ENCODE measurements at places on chromosomes 12 and 14.

DNA sequence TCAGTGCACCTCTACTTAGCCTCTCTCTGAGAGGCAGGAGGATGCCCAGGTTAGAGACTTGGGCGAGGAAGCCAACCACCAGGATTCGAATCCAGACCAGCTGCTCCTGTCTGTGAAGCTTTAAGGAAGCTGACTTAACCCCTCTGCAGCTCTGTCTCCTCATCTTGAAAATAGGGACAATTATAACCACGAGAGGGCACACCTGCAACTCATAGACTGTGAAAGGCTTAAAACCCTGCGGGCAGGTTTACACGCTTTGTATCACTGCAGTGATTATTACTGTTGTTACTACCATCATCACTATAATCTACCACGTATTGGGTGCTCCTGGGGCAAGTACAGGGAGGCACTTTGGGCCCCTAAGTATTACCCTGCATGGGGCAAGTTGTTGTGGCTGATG is 379.8 kb downstream of the VRK1 start:
- DNase-seq, result no peak

- DNase-seq, result no peak
Measured at GRCh38 chr14:83071888-83072501, 1538.3 kb upstream of the SEL1L start.

- DNase-seq, result peak; percentile 11
Measured at GRCh38 chr12:119659289-119659897, 8.5 kb upstream of the PRKAB1 start.

DNA sequence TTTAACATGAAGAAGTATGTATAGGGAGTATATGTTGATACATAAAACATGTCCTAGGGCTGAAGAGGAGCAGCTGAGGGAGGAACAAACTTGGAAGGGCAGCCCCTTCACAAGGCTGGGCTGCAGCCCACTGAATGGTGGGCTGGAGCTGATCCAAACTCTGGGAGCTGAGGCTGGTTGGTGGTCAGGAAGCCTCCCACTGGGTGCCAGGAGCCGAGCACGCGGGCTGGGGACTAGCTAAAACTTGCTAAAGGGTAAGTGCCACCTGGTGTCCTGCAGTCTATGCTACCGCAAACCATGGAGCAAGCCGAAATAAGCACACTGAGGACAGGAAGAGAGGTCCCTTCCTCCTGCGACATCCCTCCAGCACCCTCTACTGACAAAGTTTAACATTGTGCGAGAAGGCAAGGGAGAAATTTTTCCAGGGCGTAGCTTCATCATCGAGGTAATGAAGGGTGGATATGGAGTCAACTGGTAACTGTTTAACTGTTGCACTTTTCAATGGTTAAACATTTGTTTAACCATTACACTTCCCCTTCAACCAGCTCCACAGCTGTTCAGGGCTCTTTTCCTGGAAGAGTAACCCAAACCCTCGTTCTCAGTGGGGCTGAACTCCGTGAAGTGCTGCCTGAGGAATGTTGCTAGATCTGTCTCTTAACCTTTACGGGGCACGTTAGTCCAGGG is 42.2 kb downstream of the EGLN3 start:
- DNase-seq, result no peak

GRCh38 chr14:82755923-82756322 is 1222.3 kb upstream of the SEL1L start:
- no peak for DNase-seq

- no peak for DNase-seq
Measured at GRCh38 chr12:50117057-50117622, 5.1 kb downstream of the COX14 start.

DNA sequence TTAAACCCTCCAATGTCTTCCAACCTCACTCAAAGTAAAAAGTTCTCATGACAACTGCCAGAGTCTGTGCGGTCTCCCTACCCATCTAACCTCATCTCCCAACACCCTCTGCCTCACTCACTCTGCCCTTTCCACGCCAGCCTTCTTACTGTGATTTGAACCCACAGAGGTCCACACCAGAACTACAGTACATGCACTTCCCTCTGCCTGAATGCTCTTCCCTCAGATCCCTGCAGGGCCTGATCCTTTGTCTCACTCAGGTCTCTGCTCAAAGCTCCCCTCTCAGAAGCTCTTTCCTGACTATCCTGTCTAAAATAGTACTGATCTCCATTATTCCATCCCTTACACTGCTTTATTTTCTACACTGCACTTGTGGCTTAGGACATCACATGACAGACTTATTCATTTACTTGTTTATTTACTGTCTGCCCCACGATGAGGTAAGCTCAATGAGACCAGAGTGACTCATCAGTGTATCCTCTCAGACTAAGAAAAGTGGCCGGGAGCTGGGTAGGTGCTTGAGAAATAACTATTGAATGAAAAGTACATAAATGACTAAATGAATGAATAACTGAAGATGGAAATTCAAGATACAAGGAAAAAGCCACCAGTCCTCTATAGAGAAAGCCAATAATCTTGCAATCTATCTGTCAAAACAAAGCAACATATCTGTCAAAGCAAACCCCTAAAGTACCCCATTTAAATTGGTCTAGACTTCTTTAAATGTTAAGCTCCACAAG is 17.1 kb downstream of the POMT2 start:
- DNase-seq, result no peak

DNA sequence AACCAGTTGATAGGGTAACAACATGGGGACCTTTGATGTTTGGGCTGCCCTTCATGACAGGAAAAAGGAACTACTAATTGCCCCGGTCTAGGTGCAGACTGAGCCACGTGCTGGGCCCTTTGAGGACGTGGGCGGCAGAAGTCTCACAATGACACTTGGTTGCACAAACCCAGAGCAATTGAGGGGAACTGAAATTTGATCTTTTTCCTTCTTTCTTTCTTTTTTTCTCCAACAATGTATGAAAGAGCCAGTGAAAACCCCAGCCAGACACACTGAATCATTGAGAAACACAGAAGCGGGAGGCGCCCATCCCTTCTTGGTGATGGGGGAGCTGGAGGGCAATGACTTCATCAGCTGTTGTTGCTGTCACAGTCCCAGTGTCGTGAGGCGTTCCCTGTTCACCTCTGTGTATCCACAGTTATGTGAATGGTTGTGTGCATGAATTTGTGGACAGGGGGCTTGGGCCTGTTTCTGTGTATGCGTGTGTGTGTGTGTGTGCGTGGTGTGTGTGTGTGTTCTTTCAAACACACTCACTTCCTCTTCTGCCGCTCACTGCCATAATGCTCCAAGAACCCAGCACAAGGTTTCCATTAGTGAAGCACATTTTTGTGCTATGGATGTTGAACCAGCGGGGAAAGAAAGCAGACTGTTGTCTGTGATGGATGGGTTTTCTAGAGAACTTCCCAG is 137.5 kb upstream of the CCND2 start:
- no peak for DNase-seq

- no peak for DNase-seq
Measured at GRCh38 chr12:88520436-88520820, 59.8 kb downstream of the KITLG start.

GRCh38 chr12:116390401-116391335 is 113.2 kb upstream of the MED13L start:
- DNase-seq, result no peak

DNA sequence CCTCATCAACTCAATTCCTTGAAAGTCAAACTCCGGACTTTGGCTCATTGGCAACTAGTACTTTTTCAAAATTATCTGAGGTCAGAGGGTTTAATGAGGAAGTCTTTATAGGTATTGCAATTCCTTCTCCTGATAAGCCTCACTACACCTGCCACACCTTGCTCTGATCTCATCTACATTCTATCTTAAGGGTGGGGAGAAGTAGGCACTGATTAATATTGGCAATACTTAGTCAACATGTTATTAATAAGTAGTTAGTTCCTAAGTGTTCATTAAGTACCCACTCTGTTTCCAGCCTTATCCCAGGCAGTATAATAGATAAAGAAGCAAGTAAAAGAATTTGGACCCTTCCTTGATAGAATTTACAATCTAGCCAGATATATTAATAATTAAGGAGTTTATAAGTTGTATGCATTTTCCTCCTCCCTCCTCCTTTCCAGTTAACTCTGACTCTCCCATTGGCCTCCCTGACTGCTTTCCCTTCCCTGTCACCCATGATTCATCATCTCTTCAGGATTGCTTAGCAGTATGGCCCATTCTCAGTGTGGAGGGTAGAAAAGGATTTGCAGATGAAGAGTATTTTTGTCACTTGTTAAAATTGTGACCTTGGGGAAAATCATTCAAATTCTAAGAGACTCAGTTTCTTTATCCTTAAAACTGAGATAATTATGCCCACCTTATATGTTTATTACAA is 231.0 kb upstream of the ATP2B1 start:
- no peak for DNase-seq

DNA sequence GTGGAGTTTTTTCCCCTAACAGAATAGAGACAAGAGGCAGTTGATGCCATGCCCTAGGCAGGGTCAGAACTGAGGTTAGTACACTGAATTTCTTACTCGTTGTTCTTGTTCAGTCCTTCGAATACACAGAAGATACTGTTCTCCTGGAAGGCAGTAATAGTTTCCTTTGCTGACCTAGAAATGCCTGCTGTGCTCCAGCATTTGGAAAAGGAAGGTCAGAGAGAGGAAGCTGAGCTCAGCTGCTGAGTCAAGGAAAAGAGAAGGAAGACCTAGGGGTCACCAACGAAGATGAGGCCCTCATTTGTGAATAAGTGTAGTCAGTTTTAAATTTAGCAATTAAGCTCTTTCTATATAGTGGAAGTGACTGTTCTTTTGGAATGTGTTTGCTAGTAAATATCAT is 100.1 kb downstream of the CRADD start:
- DNase-seq, result no peak

GRCh38 chr14:94689218-94689984 is 77.2 kb downstream of the SERPINA3 start:
- peak; percentile 1 for DNase-seq

DNA sequence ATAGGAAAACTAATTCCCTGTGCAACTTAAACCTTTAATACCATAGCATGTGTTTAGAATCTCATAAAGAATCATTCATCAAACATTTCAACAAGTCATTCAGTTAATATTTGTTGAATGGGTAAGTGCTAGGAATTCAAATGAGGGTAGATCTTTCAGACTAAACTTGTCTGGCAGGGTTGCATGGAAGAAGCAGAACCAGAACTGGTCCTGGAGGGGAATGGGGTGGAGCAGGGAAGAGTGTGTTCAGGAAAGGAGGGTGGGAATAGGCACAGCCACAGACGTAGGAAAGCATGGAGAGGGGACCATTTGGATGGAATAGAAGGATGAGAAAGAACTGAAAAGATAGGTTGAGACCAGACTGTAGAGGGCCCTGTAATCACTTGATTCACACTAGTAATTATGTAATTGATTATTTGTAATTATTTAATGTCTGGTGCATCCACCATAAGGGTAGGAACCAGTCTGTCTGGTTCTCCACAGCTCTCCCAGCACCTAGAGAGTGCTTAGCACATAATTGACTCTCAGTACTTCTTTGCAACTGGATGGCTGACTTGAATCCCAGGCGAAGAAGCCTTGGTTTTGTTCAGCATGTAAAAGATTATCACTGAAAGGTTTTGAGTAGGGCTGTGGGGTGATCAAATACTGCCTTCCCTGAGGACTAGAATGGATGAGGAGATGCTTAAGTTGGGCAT is 3.0 kb upstream of the MAP3K9 start:
- no peak for DNase-seq

DNA sequence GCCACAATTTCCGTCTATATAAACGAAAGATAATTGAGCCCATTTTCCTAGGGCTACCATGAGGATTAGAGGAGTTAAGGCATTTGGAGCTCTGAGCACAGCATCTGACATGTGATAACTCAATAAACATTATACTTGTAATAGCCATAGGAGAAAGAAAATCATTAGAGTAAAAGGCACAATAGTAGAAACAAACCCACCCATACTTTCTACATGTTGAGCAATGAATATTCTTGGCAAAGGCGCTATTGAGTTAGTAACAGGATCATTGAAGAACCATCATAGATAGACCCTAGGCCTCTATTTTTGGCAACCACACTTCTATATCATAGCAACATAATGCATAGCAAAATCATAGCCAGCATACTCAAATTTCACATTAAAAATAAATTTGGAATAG is 664.1 kb downstream of the NOVA1 start:
- no peak for DNase-seq

DNA sequence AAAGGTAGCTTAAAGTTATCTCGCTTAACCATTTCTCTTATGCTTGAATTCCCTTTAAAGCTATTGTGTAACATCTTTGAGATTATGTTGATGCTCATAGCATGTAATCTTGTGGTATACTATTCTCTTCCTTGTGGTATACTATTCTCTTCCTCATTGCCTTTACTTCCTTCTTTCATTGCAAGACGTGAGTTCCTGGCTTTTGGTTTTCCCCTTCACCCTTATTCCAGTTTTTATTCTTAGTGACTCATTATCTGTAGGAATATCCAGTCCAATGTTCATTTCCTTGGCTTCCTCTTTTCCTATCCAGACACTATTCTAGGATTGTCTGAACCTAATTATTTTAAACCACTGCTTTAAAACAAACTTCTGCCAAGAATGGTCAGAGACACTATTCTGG is 564.0 kb downstream of the CCER1 start:
- no peak for DNase-seq
